Activated CD4-positive, alpha-beta T cell treated with anti-CD3 and anti-CD28 coated beads, Interleukin-2, amount 50 U/mL, for 16 hours (primary cell): ENCODE measurements at places on chromosomes 6 and 20.

- DNase-seq: no peak
Measured at GRCh38 chr6:161949531-161949930, 675.7 kb upstream of the AGPAT4 start.

DNA sequence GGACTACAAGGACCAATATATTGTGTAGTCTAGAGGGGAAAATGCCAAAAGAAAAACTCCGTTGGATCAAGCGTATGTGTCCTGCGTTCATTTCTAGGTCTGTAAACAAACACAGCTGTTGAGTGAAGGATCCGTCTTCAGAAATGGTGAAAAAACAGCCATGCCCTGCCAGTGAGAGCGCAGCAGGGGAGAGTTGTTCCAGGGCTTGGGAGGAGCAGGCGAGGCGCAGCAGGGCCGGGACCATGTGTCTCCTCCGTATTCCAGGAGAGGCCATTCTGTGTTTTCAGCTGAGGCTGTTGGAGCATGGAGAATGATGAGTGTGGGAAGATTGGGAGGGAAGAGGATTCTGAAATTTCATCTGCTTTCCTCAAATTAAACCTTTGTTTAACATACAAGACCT is 38.0 kb downstream of the BMP6 start:
- no peak for DNase-seq

DNA sequence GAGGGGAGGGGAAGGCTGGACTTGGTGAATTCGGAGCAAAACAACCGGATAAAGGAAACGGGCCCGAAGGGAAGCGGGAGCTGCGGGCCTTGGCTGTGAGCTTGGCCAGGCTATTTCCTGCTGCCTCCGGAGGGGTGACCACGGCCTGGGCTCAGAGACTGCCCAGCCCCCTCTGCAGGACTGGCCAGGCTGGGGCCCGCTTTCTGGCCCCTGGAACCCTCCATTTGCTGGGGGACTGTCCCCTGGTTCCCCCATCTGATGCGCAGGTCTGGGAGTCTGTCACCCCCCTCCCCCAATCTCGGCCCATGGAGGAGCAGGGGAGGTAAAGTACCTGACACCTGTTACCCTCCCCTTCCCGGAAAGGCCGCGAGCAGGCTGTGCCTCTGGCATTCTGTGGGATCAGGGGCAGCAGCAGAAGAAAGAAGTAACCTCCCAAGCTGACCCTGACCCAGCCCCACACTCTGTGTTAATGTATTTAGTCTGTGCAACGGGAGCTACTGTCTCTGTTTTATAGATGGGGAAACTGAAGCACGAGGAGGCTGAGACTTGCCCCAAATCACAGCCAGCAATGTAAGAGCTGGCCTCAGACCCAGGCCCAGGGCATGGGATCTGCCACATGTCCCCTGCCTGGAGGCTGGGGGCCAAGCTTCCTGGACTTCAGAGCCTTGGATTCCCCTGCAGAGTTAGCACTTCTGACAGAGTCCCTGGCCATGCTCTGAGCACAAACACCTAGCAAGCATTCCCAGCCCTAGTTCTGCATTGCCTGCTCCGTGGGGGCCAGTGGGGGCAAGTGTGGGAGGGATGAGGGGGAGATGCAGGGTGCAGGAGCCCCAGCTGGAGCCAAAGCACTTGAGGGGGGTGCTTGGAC is 3.5 kb downstream of the C20orf204 start:
- no peak for DNase-seq

GRCh38 chr6:157929076-157929475 is 52.6 kb upstream of the SYNJ2 start:
- DNase-seq: no peak

DNA sequence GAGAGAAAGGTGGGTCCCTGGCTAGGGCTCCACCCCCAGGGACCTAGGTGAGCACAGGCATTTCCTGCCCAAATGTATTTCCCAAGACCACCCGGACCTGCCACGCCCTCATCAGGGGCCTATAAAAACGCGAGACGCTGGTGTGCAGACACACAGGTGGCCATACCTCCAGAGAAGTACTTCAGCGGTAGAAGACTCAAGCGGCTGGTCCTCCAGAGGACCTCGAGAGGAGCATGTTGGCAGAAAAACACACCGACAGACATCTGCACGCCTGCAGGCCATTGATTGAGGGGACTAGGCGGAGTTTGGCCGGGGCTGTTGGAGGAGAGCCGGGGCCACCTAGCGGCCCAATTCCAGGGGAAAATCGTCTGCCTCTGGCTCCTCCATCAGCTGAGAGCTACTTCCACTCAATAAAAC is 695.8 kb upstream of the MMS22L start:
- no peak for DNase-seq

DNA sequence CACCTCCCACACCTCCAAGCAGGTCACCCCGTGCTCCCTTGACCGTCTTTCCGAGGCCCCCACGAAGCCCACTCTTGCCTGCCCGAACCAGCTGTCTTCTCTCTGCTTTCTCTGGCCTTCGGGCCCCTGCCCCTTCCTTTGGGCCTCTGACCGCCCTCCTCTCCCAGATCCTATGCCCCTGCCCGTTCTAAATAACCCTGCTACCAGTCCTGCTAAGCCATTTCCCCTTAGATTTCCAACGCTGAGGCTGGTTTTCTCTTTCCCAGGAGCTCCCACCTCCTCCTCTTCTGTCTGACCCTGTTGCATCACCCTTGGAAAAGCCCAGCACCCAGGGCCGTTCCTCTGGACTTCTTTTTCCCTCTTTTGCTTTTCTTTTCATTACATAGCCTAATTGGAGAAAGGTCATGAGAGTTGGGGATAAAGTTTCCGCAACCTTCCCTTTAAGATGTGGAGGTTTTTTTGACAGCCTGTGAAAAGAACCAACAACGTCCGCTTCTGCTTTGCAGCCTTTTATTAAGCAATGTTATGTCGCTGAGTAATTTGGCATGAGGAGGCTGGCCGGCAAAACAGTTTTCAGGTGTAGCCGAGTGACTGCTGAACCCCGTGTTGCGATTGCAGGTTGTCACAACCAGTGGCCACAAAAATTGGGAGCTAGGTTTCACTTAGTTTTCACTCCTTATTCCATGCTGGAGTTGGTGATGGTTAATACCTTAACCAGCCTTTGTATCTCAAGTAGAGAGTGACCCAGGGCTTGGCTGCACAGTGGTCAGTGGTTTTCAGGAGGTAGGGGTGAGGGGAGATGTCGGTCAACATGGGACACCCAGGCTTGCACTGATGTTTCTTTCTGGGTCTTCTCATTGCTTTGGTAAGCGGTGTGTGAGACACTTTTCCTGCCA is 970 bp downstream of the BLTP3A start:
- DNase-seq: peak; percentile 39

DNA sequence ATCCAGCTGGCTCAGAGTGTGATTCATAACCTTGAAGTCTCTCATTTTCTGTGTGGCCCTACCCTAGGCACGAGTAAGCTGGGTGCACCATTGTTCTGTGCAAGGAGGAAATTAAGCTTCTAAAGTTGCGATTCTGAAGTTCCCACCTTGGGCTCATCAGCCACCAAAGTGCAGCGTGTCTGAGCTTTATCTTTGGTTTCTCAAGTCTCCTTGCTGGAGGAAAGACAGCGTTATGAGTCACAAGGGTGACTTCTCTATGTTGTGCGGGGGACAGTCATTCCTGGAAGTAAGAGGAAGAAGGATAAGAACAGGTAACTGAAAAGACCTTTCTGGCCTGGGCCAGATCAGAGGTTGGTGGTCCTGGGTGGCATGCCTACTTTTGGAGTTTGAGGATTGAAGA is 16.8 kb downstream of the MRAP2 start:
- DNase-seq: no peak

- DNase-seq: no peak
Measured at GRCh38 chr6:112470950-112471349, 123.8 kb downstream of the RFPL4B start.

- no peak for DNase-seq
Measured at GRCh38 chr20:22241609-22242008, 342.8 kb downstream of the FOXA2 start.

- no peak for DNase-seq
Measured at GRCh38 chr20:58130581-58130980, 97.9 kb downstream of the ANKRD60 start.
